ENCODE measurements at places on chromosomes 5 and 9. TPM values are rescaled to one million over a fixed set of nuclear protein-coding genes. Genes with fewer than 3 reads are reported as not detected.

Gene EPB41L4B
- 10.4 TPM for total RNA-seq

Gene KIF4B
- 0.05 TPM for total RNA-seq

Gene OBP2B
- total RNA-seq = not detected

Gene DAP
- 57.0 TPM for total RNA-seq

Gene CCL27
- total RNA-seq = not detected

Gene TSSK1B
- total RNA-seq = not detected

Gene C5
- 12.9 TPM for total RNA-seq

Gene IRGM
- 0.08 TPM for total RNA-seq

Gene IFNA13
- total RNA-seq = not detected

Gene GDA
- 1.2 TPM for total RNA-seq

Gene FAM153A
- total RNA-seq = not detected

Gene ACTBL2
- total RNA-seq = 0.03 TPM

Measured in A549 treated with CORT108297 at 1 μM for 4 hours (cell line).